ENCODE measurements at places on chromosomes 7 and 10.

DNA sequence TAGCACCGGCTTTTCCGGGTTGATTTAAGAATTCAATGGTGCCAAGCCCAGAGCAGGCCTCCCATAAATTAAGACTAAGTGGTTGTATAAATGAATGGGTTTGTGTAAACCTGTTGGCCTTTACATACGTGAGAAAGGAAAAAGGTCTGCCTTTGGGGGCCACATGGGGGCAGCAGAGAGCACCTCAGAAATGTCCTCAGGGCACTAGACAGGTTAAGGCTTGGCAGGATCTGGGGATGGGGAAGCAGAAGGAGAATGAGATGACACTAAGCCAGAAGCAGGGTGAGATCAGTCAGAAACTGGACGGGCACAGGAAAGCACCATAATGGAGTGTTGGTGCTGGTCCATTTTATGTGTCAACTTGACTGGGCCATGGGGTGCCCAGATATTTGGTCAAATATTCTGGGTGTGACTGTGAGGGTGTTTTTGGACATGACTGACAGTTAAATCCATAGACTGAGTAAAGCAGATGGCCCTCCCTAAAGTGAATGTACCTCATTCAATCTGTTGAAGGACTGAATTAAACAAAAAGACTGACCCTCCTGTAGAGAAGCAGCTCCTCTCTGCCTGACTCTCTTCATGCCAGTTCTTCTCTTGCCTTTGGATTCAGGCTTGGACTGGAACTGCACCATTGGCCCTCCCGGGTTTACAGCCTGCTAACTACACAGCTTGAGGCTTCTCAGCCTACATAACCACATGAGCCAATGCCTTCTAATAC lies 58.9 kb downstream of the FRMPD2 start:
- DNase-seq, result no peak

DNA sequence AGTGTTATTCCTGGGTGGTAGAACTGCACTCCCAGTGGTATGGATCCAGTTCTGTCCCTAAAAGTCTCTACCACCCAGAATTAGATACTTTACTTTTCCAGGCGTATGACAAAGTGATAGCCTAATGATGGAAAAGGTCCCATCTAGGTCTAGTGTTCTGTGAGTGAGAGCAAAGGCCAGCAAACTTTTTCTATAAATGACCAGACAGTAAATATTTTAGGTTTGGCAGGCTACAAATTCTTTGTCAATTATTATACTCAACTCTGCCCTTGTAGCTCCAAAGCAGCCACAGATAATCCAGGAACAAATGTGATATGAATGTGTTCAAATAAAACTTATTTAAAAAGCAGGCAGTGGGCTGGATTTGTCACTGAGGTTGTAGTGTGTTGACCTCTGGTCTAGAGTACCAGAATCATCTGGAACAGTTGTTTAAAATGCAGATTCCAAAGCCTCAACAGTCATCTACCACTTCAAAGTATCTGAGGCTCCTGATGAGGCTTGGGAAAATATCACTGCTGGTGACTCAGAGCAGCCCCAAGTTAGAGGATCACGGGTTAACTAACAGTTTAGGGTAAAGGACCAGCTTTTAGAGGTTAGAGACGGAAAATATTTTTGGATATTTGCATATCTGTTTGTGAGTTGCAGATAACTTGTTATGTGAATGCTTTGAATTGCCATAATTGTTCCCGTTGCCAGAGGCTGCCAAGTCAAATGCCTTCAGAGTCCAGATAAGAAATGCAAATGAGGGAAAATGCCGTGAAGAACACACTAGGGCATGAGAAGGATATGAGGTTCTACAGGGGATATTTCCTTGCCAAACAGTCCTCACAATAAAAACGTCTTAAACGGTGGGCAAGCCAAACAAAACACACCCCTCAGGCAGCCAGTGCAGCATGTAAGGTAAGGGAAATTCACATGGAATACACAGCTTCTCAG lies 19.4 kb downstream of the NRAP start:
- DNase-seq, result no peak

DNA sequence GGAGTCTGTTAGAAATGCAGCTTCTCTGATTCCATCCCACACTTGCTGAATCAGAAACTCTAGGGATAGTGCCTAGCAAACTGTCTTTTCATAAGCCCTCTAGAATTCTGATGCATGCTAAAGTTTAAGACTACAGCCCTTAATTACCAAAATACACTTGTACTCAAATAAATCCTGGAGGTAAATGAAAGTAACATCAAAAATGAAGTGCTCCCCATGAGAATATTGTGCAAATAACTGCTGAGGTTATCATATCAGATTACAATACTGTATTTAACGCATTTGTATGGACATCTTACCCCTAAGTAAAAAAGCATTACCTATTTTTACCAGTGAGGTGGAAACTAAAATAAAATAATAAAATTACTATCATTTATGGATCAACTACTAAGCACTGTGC lies 104.7 kb downstream of the CHCHD3 start:
- no peak for DNase-seq

GRCh38 chr10:129274748-129275474 lies 192.1 kb upstream of the MGMT start:
- no peak for DNase-seq

GRCh38 chr7:85776691-85777345 lies 590.0 kb upstream of the SEMA3D start:
- no peak for DNase-seq

GRCh38 chr7:133602291-133602690 lies 349.4 kb downstream of the EXOC4 start:
- DNase-seq, result no peak

DNA sequence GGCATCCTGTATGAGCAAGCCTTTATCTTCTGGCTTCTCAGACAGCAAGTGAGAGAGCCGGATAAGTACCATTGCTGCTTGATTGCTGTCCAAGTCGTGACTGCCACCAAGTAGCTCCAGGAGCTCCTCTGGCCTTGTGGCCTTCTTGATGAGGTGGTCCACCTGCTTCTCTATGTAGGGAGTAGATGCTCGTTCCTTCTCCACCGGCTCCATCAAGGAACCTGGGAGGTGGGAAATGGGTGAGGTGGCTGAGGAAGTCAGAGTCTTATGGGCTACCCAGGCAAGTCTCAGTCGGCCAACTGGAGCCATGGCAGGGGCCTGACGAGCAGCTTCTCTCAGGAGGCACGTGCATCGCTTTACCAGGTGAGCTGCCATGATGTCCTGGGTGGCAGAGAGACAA lies 2.6 kb downstream of the TBRG4 start:
- DNase-seq, result no peak

DNA sequence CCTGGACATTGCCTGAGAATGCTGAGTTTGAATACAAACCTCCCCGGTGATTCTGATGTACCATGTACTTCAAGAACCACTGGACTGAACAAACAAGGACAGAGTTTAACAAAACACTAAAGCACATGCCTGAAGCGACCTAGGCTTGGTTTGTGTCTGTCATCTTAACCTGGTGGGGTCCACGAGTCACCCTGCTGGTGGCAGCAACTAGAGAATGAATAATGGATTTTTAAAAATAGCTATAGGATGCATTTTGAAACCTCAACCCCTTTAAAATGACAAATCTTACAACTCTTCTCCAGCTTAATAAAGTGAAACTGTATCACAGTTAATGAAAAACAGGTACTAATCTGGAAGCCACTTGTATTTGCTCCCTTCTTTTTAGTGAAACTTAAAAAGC lies 25.2 kb downstream of the CDHR3 start:
- no peak for DNase-seq

DNA sequence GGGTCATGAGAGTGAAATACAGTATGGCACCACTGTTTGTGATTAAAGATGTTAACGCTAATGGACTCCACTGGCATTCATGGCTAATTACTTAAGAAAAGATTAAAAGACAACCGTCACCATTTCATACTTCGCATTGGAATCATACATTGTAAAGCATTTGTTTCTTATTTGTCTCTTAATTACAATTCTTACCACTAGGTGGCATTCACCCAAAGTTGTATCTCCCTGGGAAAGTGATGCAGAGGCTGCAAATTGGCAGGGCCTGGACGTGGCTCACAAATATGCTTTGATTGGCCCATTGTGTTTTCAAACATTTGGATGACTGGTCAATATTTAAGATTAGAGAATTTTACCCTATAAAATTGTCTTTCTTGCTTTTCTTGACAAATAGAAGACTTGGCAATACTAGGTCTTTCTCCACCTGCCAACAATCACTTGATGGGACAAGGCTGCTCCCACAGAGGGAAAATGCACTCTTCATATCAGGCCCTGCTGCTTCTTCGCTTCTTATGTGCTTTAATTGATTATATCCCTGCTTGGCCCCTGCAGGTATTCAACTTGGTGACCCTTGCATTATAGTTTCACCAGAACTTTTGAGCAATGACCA lies 72.1 kb upstream of the STARD3NL start:
- DNase-seq, result peak; percentile 27

DNA sequence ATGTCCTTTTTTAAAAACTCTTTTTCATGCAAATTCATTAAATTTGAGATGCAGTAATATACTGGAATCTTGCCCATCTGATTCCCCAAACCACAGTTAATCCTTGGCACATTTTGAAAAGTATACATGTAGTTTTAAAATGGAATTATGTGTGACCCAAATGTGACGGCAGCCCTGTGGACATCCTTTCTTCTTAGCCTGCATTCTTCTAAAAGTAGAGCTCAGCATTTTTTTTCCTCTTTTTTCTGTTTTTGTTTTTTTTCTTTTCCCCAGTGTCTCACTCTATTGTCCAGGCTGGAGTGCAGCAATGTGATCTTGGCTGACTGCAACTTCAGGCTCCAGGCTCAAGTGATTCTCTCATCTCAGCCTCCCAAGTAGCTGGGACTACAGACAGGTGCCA lies 338.9 kb downstream of the GALNT17 start:
- no peak for DNase-seq

DNA sequence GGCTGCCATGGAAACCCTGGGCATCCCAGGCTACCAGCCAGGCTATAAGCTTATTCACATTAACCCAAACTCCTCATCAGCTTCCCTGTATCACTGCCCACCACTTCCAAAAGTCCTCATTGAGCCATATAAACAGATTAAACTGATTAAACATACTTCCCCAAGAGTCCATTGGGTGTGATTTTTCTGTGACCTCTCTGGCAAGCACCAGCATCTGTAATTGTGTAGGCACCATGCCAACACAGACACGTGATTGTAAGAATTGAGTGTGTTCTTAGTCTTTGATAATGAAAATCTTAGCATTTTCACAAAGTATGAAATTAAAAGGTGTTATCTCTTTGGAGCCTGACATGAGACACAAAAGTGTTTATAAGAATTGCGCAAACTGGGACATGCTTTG lies 679.3 kb downstream of the TYW1 start:
- DNase-seq, result no peak

GRCh38 chr7:138169441-138169851 lies 93.2 kb downstream of the AKR1D1 start:
- DNase-seq, result no peak

- peak; percentile 42 for DNase-seq
Measured at GRCh38 chr10:92238586-92239098, 52.2 kb downstream of the CPEB3 start.

DNA sequence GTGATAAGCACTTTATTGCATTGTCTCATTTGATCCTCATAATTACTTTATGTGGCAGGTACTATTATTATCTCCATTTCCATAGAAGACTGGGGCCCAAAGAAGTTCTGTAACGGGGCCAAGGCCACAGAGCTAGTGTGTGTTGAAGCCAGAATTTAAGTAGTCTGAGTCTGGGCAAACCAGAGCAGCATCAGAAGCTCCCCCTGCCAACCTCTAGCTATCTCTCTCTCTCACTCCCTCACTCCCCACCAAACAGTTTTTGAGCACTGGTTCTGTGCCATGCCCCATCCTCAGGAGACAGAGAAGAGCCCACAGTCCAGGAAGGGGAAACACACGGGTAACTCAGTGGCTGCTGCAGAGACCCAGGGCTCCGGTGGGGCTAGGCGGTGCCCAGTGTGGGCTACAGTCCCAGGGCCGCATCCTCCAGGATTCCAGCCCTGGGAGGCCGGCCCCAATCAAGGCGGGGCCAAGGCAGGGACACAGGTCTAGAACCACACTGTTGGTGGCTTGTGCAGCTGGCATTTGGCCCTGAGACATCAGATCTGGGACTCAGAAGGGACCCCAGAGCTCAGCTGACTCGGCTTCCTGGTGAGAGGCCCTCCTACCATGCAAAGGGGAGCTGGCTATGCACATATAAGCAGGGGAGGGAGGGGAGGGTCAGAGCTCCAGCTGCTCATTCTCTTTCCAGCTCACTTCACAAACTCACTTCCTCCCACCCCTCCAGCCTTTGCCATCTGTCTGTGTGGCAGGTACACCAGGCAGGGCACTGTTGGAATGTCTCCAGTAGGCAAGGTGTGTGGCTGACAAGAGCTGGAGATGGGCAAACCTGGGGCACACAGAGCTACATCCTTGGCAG lies 34.4 kb downstream of the COL13A1 start:
- DNase-seq, result peak; percentile 27

- no peak for DNase-seq
Measured at GRCh38 chr7:150944066-150945042, 33.8 kb downstream of the KCNH2 start.

- DNase-seq, result no peak
Measured at GRCh38 chr7:119720541-119720940, 552.4 kb upstream of the KCND2 start.

- peak; percentile 94 for DNase-seq
Measured at GRCh38 chr7:69652947-69653701, 54.8 kb downstream of the AUTS2 start.

- DNase-seq, result no peak
Measured at GRCh38 chr10:132249226-132249724, 58.5 kb downstream of the STK32C start.

- no peak for DNase-seq
Measured at GRCh38 chr7:39714447-39715091, 91.2 kb downstream of the RALA start.

DNA sequence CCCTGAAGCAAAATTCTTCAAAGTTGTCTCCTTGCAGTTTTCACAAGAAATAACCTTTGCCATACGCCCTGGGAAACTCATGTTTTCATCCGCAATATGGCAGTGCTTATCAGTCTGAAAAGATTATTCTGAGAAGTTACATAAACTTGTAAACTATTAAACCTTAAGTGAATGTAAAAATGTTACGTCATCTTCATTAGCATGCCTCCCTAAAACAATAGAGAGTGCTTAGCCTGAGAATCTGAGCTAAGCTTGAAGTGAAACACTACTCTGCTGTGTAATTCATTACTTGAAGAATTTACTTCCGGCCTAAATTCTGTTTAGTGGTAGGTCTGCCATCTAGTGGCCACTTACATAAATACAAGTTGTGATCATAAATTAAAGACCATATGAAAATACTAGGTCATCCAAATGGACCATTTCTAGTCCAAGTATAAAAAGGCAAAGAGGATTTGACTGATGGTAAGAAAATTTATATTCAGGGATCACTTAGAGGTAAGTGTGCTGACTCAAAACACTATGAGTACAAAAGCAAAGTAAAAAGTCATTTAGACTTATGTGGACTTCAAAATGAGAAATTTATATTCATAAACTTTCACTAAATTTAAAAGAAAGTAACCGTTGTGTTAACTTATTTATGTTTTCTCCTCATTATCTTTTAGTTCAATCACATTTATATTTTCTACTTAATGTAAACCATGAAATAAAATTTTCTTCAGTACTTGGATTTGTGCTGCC lies 745.1 kb upstream of the LRRTM3 start:
- DNase-seq, result no peak

GRCh38 chr7:85287106-85287825 lies 100.4 kb upstream of the SEMA3D start:
- DNase-seq, result no peak
